NCI-H748 treated with DMSO at 0.1 percent for 48 hours (cell line): ENCODE measurements at places on chromosomes 2 and 18.

DNA sequence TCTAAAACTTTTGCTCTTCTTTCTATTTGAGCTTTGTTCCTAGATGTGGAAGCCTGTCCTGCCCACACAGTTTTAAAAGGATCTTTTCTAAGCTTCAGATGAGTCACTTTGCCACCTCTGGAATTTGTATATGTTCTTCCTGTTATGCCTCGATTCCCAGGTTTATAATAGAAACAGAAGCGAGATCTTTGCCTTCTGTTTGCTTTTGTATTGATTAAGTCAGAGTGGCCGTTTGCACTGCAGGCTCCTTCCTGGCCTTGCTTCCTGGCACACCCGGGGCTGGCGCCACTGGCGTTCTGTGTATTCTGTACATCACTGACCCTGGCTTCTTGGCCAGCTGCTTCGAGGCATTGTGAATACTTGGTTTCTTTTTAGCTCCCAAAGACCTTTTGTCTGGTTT lies 91.8 kb downstream of the MTCL1 start:
- no peak for DNase-seq

DNA sequence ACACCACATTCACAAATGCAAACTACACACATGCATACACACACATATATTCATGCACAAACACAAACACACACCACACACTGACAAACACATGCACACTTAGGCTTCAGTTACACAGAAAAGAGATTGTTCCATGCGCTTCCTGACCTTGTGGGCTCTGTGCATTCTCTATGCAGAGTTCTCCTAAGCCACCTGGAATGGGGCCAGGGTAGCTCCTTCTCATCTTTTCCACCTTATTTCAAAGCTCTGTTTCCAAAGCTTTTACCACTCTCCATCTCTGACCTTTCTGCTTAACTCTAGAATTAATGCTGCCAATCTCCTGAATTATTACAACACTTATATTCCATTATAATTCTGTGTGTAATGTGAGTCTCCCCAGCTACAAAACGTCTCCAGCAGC lies 522.3 kb upstream of the MYT1L start:
- DNase-seq, result no peak

DNA sequence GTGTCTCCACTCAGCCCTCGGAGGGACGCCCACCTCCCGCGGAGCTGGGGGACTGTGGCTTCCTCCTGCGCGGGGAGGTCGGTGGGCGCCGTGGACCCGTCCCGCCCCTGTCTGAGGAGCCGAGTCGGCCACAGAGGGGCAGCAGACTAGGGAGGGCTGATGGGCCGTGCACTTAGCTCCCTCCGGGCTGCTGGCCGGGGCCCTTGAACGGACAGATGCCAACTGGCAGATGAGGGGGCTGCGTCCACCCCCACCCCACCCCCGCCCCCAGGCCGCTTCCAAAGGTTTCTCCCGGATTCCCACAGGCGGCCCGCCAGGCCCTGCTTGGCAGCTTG lies 10.4 kb upstream of the UBE2F start:
- no peak for DNase-seq

GRCh38 chr2:189379287-189379630 lies 62.0 kb upstream of the WDR75 start:
- no peak for DNase-seq

- no peak for DNase-seq
Measured at GRCh38 chr2:213157242-213157641, 5.8 kb upstream of the IKZF2 start.

DNA sequence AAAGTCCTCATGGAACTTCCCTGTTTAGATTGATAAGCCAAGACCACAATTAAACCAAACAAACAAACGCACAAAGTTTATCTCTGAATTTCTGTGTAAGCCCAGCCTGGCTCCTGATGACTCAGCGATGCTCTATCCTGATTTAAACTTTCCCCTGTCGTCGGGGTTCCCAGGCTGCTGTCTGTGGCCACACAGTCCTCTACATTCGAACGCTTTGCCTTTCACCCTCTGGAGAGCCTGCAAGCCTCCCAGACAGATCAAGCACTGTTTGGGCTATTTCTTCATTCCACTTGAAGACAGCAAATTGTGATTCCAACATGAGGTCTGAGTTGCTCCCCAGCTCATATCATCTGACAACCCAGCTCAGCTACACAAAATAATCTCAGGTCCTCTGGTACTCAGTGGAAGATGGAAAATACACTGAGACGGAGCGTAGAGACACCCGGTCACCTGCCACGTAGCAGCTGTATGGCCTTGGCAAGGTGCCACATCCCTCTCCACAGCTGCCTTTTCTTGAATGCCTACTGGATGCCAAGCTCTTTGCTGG lies 51.2 kb downstream of the CYRIA start:
- DNase-seq, result peak; percentile 37

DNA sequence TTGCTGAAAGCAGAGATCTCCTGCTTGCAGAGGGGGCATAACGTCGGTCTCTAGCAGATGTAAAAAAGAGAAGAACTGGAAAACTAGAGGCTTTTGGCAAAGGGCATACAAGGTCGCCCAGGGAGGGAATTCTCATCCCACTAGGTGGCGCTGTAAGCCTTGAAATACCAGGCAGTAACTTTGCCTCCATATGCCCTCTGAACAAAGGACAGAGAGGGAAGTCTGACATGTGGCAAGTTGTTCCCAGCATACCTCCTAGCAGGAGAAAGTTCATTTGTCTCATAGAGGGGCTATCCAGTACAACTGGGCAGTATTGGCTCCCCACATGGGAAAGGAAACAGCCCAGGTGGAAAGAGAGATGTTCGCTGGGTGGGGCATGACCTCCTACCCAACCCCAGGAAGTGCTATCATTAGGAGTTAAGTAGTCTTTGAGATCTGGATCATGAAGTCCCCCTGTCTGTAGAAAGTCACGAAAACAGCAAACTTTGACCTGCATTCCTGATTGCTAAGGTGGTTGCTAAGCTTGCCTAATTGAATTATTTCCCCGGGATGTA lies 39.9 kb downstream of the STK17B start:
- peak; percentile 14 for DNase-seq

GRCh38 chr2:236137066-236137465 lies 31.1 kb downstream of the GBX2 start:
- DNase-seq, result no peak

DNA sequence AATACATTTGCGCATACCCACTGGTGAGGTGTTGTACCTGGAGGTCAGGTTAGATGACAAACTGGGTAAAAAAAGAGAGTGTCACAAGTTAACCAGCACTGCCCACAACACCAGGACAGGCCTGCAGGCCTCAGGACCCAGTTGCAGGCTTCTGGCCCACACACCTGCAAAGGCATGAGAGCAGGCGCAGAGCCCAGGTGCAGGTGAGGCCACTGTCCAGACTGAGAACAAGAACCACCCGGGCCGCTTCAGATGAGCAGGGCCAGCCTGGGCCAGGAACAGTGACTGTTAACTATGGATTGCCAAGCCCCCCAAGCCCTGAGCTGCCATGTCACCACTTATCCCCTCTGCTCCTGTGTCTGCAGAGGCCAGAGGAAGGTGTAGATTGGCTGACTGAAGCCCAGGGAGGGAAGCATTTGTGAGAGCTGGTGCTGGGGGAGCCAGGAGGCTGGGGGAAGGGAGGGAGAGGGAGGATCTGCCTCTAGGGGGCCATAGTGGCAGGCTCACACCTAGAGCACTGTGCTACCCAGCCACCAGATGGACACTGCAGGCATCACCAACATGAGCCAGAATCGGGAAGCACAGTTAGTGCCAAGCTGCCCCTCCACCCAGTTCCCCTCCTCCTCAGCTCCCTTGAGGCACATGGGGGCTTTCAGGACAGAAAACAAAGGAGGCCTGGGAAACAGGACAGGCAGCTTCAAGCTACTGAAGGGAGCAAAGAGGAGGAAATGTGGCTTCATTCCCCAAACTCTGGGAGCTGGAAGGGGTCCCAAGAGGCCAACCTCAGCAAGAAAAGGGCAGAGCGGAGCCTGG lies 35.4 kb downstream of the SFXN5 start:
- DNase-seq, result no peak

DNA sequence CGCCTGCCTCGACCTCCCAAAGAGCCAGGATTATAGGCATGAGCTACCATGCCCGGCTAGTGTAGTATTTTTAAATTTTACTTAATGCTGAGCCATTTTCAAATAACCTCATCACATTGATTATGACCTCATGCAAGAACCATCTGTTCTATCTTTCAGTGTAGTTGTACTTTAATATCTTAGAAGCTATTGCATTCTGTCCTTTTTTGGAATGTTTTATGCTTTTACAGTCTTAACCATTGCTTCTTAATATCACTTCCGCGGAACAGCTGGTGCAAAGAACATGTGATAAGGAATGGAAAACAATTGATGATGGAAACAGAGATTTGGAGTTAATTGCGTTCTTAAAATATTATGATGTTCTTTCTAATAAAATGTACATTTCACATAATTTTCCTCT lies 2.7 kb downstream of the GEN1 start:
- DNase-seq, result no peak

- no peak for DNase-seq
Measured at GRCh38 chr2:10080536-10081304, 509 bp upstream of the CYS1 start.

DNA sequence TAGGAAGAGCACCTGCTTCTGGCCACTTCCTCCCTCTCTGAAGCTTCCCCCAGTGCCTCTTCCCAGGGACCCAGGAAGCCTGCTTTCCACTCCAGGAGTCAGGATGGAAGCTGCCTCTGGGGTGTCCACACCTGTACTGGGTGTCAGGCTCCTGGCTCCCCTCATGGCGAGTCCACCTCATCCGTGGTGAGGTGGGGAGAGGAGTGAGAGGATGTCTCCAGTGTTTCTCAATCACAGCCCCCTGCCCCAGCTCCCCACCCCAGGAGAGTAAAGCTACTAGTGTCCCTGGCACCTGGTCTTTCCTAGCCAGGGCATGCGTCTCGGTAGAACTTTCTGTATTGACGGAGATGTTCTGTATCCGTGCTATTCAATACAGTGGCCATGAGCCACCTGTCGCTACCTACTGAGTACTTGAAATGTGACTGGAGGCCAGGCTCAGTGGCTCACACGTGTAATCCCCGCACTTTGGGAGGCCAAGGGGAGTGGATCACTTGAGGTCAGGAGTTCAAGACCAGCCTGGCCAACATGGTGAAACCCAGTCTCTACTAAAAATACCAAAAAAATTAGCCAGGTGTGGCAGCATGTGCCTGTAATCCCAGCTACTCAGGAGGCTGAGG lies 171.2 kb upstream of the HAAO start:
- no peak for DNase-seq

DNA sequence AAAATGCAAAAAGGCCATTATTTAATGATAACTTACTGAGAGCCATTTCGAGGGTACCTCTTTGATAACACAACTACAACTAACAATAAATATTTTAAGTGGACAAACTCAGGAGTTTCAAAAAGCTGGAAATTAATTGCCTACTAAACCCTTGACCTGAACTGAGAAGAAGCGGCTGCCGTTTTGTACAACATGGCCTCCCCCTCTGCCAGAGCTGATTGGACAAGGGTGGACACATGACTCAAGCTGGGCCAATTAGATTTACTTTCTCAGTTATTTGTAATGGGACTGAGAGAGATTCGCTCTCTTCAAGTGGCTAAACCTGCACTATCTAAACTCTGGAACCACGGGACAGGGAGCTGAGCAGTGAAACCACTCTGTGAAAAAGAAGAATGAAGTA lies 135.9 kb upstream of the SERPINE2 start:
- no peak for DNase-seq

DNA sequence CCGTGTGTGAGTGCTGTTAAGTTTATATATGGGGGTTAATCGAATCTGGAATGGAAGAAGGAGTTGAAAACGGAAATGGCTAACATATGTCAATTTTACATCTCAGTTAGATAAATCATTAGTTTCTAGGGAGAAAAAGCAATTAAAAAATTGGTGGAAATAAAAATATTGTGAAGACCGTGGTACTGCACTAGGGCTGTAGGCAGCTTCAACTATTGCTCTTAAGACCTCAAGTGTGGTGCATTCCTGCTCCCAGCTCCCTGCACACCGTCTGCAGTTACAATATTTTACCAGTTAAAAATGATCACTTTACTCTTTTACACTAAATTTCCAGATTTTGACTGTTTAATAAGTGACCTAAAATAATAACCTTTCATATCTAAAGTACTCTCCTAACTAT lies 977.3 kb upstream of the POU3F3 start:
- DNase-seq, result no peak

DNA sequence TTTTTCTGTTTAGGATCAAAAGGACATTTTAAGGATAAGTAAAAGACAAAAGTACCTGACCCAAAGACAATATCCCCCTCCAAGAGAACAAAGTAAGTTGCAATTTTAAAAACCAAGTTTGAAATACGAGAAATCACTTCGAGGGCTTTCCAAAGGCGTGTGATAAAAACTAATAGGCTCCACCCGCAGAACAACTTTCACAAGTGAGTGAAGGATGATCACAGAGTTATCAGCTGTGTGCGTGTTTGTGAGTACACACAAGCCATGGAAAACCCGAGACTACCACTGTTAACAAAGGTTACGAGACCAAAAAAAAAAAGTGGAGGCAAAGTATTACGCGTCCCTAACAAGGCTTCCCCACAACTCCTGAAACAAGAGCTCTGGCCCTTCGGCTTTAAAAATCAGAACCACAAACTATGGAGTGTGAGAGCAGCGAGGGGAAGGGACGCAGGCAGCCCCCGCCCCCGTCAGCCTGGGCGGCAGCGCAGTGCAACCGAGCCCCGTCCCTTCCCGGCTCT lies 719 bp downstream of the SMAD2 start:
- DNase-seq, result no peak

- no peak for DNase-seq
Measured at GRCh38 chr2:14428056-14428455, 204.5 kb upstream of the LRATD1 start.

DNA sequence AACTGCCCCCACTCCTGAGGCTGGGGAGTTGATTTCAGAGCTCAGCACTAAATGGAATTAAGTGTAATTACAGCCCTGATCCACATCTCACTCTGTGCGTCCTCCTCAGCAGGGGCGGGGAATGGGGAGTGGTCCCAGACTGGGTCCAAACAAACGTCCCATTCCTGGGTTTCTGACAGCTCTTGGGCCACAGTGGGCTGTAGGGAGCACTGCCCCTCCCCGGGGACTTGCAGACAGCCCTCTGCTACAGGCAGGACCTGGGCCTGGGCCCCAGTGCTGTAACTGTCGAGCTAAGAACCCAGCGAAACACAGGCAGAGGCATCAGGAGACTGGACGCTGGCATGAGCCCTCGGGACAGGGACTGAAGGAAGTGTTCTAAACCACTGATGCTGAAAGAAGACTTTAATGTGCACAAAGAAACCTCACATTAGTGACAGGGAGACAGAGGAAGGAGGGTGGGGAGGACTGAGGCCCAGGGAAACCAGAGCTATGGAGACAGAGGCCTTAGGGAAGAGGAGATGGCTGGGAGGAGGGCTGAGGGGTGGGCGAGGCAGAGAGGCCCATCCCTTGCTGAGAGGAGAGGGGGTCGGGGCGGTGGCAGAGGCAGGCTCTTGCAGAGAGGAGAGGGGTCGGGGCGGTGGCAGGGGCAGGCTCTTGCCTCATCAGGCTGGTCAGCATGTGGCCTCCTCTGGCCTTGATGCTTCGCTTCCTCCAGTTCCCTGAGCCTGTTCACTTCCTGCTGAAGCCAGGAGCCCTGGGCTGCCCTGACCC lies 5.8 kb upstream of the SEMA4C start:
- no peak for DNase-seq

GRCh38 chr2:172011812-172012575 lies 12.2 kb downstream of the METAP1D start:
- no peak for DNase-seq
